T-helper 1 cell (primary cell): ENCODE measurements at places on chromosomes 4 and X.

DNA sequence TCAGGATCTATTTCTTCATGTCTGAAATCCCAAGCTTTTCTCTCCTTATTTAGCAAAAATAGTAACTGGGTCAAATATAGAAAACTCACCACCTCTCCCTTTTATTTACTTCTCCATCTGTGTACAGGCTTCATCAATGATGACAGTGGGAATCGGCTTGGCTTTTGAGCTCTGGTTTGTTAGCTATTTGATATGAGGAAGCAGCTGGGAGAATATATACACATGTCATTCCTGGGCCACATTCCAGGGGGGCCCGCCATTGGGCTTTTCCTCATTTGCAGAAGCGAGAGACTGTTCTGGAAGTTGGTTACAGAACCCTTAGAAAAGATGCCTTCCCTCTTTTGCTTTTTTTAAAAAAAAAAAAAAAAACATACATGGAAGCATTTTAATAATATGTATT is 107.4 kb upstream of the F9 start:
- DNase-seq: no peak

- DNase-seq: peak; percentile 14
Measured at GRCh38 chr4:122921971-122922876, at the start of gene NUDT6. Gene NUDT6, minus strand, starts transcription at chr4:122922597. Its CDS starts 25 bp downstream, at chr4:122922572.

GRCh38 chrX:79524642-79525041 is 157.5 kb upstream of the ITM2A start:
- DNase-seq: no peak

- DNase-seq: no peak
Measured at GRCh38 chr4:140195806-140196205, 41.8 kb upstream of the MAML3 start.

DNA sequence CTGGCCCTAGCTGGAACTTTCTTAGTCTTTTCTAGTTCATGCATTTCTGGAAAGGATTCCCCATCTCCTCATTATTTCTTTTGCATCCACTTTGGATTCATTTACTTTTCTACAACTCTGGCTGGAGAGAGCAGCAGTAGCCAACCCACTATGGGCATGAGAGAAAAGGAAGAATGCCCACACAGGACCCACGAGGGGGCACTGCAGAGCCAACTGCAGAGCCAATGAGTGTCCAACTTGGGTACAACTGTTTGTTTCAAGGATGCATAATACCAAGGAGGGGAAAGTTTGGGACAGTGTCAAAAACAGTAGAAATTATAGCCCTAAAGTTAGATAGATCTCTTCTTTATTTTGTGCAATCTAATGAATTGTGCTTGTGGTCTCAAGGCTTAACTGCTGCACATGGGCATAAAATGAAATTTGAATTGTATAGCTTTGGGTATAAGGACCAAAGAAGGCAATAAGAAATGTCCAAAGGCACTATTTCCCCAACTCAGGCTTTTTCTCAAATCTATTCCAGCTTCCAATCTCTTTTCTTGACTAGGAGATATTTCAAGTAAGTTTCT is 230.6 kb downstream of the NSUN7 start:
- no peak for DNase-seq

DNA sequence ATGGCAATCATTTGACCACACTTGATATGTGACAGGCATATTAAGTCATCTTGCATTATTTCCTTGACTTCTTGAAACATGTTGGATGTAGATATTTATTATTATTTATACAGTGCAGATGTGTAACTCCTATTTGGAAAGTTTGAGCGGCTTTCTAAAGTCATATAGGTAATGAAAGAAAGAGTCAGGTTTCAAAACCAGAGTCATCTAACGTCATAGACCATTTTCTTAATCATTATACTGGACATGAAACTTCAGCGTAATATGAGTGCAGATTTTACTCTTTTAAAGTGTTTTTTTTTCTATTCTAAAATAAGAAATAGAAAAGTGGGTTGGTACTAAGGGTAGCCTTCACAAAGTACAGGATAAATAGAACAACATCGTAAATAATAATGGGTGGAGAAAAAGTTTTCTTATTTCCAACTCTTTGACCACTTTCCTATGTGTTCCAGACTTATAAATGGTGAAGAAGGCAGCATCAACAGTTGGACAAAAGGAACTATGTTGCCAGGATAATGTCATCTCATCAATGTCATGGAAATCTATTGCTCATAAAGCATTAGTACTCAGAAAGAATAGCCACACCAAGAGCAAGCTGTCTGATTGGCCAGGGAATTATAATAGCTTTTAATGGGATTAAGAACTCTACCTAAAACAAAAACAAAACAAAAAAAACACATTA is 108.0 kb upstream of the PCDH18 start:
- no peak for DNase-seq

- no peak for DNase-seq
Measured at GRCh38 chr4:90234916-90235547, 107.8 kb downstream of the CCSER1 start.

DNA sequence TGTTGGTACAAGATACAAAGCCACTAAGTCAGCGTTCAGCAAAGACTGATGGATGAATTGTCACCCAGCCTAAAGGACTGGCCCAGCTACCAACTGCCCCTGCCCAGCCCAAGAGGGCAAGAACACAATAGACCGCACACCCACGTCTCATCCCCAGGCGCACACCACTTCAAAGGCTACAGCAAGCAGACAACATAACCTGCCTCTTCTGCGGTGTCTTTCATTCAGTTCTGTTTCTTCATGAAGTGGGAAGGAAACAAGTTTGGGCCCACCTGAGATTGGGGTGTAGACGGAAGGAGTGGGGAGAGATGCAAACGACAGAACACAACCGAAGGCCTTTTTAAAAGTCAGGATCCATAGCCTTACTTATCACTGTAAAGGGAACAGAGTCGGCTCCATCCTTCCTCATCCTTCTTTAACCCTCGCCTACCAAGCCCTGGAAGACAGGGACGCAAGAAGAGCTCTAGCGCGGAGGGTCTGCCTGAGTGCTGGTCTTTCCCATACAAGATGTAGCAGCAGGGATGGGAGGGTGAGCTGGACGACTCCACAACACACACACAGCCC is 691 bp downstream of the SCARB2 start:
- peak; percentile 36 for DNase-seq

DNA sequence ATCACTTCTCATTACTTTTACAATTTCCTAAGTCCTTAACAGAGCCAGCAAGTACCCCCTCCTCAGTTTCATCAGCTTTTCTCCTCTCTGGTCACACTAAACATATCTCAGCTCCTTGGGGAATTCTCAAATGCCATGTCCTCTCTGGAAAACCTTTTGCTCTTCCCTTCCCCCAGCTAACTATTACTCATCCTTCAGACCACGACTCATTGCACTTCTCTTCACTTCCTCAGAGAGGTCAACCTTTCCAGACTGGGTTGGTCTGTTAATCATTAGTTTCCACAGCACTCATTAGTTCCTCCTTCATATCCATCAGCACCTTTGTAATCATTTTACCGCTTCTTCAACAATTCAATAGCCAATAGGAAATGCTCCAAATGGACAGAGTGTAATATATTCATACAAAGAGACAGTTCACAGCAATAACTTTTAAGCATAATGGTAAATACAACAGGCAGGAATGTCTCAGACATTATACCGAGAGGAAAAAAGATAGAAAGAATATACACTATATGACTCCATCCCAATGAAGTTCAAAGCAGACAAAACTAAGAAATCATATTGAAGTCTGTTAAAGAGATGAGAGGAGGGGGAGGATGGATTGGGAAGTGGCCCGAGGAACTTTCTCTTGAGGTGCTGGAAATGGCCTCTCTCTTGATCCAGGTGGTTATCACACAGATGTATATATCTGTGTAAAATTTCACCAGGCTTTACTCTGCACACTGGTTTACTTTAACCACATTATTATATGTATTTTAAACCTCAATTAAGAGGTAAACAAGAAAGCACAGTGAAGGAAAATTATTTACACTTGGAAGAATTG is 39.6 kb downstream of the DDX60L start:
- DNase-seq: no peak

DNA sequence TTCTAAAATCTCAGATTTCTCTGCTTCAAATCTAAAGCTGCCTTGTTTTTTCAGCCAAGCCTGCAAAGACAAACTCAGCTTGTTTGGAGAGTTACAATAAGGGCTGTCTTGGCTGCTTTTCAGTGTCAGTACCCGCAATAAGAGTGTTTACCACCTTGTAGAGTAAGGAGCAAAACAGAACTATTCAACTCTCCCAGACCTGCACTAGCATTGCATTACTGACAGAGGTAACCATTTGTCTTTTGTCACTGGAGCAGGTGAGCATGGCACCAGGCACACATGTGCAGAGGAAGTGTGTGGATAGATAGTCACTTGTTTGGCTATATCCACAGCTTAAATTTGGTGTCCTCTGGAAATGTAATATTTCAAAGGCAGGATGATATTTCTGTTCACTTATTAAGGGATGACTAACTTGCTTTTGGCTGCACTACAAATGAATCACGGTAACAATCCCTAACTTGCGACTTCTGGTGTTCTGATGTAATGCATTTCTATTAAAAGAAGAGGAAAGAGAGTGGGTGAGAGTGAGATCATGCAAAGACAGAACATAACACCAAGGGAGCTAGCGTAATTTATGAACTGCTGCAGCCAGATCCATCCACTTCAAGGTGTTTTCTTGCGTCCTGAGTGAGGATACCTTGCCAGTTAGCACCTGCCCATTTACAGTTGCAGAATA is 38.6 kb downstream of the PTCHD1 start:
- DNase-seq: no peak

- no peak for DNase-seq
Measured at GRCh38 chr4:67668315-67668714, 32.6 kb downstream of the UBA6 start.

DNA sequence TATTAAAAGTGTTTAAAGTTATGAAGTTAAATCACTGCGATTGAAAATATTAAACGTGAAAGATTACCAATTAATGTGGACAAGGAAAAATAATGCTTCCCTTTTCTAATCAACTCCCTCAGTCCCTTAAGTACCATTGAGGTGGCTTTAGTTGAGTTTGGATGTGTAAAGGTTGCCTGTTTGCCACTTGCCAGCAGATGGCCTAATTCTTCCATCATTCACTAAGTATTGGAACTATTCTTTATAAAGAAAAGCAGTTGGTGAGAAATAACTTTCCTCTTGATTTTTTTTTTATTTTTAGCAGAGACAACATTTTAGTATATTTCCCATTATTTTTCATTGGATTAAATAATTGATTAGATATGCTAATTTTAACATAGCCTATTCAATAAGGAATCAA is 295.9 kb upstream of the TACR3 start:
- no peak for DNase-seq

GRCh38 chrX:113906168-113906567 is 677.7 kb upstream of the HTR2C start:
- no peak for DNase-seq

DNA sequence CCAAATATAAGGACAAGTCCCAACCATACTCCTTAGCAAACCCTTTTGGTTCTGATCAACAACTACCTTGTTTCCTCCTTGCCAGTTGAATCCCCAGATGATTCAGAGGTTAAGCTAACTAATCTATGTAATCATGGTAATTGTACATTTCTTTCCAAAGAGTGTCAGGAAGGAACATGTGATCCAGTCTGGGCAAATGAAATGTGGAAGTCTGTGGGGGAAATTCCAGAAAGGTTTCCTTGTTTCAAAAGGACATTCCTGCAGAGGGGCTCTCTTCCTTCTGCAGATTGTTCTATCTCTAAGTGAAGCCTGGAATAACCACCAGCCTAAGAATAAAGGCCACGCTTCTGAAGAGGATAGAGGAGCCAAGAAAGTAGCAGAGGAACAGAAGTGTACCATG is 7.0 kb downstream of the PRSS12 start:
- DNase-seq: no peak

- DNase-seq: no peak
Measured at GRCh38 chr4:34628471-34628870, 1615.8 kb downstream of the ARAP2 start.
